NAMALWA (cell line): ENCODE measurements at places on chromosomes 13 and 19.
A peak's percentile ranks its signal among the peaks of the same experiment; 100 is the strongest.

- DNase-seq = no peak
These were observed 143.5 kb downstream of the DNAJC15 start for GRCh38 chr13:43166644-43167457.

- DNase-seq = no peak
These were observed 230.0 kb downstream of the MYO16 start for GRCh38 chr13:108859197-108860012.

- DNase-seq = no peak
These were observed 85.3 kb downstream of the FLT1 start for GRCh38 chr13:28409648-28410047.

DNA sequence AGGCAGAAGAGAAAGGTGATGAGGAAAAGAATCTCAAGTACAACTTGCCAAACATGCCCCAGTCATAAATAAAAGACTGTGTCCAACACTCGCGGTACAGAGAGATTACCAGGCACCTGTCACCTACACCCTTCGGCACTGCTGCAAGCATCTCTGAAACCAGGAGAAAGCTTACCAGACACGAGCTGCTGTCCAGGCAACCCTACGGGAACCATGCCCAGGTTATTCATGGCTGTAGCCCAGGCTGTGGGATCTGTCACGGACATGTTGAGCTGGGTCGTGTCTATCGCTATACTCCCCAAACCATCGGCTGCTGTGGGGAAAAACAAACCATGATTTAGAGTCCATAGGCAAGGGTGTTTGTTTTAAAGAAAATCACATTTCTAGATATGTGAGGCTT lies 375.0 kb downstream of the ENOX1 start:
- no peak for DNase-seq

GRCh38 chr13:29801737-29802305 lies 48.6 kb downstream of the UBL3 start:
- peak; percentile 30 for DNase-seq

GRCh38 chr19:3899531-3900294 lies 19.2 kb downstream of the ATCAY start:
- DNase-seq = no peak

GRCh38 chr13:77779552-77780272 lies 82.2 kb downstream of the SLAIN1 start:
- peak; percentile 79 for DNase-seq
